Anterior cingulate cortex (tissue), 58 donors: ENCODE measurements at places on chromosomes 7 and 10.

DNA sequence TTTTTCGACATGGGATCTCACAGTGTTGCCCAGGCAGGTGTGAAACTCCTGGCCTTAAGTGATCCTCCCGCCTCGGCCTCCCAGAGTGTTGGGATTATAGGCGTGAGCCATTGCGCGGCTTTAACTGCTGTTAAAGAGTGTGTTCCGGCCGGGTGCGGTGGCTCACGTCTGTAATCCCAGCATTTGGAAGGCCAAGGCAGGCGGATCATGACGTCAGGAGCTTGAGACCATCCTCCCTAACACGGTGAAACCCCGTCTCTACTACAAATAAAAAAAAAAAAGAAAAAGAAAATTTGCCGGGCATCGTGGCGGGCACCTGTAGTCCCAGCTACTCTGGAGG is 1.1 kb downstream of the RABGEF1 start:
- DNase-seq, result no peak

GRCh38 chr7:23514755-23515154 is 17.0 kb downstream of the TRA2A start:
- no peak for DNase-seq

DNA sequence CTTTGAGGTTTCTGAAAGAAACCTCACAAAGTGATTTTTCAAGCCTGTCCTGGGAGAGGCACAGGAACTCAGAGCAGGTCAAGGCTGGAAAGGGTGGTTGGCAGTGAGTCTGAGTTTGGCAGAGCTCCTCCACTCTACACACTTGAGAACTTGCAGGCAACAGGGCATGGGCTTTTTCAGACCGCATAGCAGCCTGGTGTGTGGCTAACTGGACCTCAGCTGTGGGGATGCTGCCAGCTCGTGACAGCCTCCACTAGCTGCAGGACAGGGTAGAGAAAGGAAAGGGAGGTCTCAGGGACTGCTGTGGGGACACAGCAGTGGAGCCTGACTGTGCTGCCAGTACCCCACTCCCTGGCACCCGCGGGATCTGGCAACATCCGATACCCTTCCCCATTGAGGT is 2.6 kb downstream of the CDHR1 start:
- DNase-seq, result peak; percentile 30

GRCh38 chr7:157573244-157573643 is 236.4 kb downstream of the DNAJB6 start:
- no peak for DNase-seq

- DNase-seq, result no peak
Measured at GRCh38 chr10:112213836-112214235, 30.3 kb upstream of the GPAM start.

DNA sequence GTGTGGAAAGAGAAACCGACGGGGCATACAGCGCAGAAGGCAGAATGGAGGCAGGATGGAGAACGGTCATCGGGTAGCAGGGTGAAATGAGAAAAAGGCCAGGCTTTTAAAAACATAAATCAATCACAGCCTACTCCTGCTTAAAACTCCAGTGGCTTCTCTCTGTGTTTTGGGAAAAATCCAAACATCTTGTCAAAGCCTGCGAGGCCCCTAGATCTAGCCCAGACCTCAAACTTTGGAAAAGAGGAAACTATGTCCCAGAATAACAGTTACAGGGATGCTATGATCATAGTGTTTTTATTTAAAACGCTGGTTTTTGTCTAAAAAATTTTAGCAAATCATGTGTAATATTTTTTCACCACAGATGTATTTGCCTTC is 41.1 kb downstream of the PPP1R3C start:
- DNase-seq, result no peak

GRCh38 chr7:6385110-6385781 is 62.5 kb downstream of the DAGLB start:
- DNase-seq, result no peak

DNA sequence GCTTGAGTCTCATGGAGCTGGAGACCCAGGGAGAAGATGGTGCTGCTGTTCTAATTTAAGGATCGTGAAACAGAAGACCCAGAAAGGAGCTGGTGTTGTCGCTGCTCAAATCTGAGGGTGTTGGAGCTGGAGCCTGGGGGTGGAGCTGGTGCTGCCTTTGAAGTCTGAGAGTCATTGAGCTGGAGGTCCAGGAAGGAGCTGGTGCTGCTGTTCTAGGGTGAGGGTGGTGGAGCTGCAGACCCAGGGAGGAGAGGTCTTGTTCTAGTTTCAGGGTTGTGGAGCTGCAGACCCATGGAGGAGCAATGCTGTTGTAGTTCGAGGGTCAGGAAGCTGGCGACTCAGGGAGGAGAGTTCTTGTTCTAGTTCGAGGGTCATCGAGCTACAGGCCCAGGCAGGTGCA is 84.1 kb upstream of the ZNF479 start:
- DNase-seq, result no peak

- no peak for DNase-seq
Measured at GRCh38 chr7:43590862-43591557, 8.1 kb downstream of the STK17A start.

DNA sequence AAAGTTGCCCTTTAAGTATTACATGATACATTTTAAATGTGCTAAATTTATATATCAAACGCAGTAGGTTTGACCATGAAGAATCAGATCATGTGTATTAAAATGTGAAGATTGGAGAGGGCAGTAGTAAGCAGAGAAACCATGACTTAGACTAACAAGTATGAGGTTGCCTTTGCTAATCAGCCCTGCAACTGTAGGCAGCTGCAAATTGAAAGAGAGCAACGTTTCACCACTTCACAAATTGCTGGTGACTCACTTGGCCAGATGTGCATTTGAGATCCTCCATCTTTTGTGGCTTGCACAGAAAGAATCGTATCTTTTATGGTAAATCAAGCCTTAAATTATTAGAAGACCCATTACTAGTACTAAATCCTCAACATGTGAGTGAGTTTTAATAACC is 10.1 kb upstream of the SEMA3A start:
- no peak for DNase-seq

DNA sequence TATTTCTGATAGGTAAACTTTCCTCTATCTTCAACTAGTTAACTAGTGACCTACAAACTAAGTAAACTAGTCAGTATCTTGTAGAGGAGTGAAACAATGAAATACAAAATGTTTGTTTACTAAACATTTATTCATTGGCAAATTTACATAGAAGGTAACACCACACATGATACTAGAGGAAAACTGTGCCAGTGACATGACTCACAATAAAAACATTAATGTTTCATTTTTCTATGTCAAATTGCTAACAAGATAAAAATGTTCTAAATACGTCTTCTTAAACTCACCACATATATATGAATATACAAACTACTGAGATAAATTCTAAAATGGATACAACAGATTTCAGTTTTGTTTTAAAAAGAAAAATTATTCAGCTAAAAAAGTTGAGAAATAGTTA is 471.3 kb downstream of the PARD3 start:
- no peak for DNase-seq

DNA sequence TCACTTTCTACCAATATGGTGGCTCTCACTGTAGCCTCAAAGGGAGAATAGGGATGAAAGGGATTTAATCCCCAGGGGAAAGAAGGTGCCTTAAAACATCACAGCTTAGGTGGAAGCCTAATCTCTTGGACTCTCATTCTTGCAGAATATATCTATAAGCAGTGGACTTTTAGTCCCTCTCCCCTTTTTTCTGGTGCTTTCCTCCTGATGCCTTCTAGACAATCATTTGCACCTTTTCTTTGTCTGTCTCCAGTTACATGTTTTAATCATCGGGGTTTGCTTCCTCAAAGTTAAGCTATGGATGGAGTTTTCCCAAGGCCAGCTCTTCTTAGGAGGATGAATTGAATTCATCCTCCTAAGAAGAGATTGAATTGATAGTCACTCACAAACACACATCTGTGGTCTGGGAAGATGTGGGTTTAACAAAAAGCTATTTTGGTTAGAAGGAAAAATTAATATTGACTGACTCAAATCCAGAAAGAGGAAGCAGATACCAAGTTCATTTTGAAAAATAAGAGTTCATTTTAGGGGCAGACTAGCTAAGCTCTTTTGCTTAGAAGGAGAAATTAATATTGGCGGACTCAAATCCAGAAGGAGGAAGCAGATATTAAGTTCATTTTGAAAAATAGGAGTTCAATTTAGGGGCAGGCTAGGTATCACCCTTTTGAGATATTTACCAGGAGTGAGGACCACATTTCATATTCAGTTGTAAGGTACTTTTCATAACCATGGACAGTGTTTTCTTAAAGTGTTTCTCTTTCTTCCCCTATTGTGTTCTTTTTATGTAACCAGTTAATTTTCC is 35.2 kb upstream of the PLEKHS1 start:
- DNase-seq, result no peak

GRCh38 chr7:103343758-103344452 is 662 bp downstream of the DNAJC2 start:
- DNase-seq, result no peak

- no peak for DNase-seq
Measured at GRCh38 chr10:130929422-130930325, 381.8 kb downstream of the TCERG1L start.

- DNase-seq, result no peak
Measured at GRCh38 chr7:135661311-135662122, 797 bp upstream of the STMP1 start.

DNA sequence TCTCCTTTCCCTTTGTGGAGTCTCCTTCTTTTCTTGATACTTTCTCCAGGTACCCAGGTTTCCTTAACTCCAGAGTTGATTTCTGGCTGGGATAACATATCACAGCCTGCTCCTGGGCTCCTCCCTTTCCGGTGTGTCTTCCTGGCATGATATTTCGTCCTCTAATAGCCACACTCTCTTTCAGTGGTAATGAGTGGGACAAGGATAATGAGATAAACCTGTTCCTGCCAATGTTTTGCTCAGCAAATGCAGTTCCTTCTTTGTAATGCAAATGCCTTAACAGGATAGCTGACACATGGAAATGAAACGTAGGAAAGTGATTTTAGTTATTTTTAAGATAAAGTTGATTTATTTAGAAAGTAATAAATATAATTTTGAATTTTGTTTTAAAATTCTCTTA is 168.6 kb downstream of the NRP1 start:
- no peak for DNase-seq

DNA sequence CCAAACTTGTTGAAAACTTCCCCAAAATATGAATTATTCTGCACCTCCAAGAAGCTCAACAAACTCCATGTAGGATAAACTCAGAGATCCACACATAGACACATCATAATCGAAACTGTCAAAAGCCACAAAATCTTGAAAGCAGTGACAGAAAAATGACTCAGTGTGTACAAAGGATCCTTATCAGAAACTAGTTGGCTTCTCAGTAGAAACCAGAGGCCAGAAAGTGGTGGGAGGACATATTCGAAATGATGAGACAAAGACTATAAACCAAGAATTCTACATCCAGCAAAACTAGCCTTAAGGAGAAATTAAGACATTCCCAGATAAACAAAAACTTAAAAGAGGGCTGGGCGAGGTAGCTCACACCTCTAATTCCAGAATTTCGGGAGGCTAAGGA is 38.5 kb downstream of the MCMBP start:
- no peak for DNase-seq

GRCh38 chr10:80356989-80357850 is 639 bp downstream of the DYDC2 start:
- DNase-seq, result no peak

DNA sequence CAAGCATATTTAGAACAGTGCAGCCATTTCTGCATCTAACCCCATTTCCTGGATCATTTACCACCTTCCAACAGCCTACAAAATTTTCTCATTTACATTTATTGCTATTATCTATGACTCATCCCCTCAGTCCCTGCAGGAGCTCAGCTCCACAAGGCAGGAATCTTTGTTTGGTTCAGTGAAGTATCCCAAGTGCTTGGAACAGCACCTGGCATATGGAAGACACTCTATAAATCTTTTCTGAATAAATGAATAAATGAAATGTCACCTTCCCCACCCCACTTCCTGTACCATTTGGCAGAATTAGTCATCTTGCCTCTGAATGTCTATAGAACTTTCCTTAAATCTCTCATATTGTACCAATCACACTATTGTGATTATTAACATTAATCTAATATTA is 110.7 kb downstream of the HIP1 start:
- DNase-seq, result no peak

DNA sequence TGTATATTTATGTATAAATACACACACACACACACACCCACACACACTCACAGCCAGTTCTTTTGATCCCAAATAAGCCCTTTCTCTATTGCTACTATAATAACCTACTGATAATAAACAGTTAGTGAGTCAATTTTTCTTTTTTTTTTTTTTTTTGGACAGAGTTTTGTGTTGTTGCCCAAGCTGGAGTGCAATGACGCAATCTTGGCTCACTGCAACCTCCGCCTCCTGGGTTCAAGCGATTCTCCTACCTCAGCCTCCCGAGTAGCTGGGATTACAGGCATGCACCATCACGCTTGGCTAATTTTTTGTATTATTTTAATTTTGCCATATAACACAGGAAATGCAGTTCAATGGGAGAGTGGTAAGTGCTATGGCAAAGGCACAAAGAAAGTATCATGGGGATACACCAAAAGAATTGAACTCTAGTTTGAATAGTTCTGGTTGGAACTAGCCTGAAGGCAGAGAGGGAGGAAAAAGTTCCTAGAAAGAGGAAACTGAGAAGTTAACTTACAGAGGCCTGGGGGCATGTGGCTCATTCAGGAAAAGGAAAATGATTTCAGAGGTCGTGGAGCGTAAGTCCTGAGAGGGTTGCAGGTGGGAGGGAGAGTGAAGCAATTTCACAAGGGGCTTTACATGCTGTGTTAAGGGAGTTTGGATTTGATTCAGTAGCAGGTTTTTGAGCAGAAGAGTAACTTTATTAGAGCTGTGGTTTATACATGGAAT is 44.4 kb upstream of the JCAD start:
- no peak for DNase-seq

DNA sequence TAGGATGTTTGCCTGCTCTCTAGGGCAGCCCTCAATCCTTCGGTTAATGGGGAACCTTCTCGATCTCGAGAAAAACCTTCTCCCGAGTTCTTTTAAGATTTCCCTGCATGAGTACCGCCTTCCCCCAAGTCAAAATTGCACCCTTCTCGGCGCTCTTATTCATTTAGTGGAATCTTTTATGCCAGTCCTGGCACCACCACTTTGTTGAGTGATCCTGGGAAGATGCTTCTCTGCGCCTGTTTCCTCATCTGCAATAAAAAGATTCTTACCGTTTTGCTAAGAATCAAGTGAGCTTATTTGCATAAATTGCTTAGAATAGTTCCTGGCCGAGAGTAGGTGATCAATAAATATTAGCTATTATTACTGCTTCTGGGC is 697 bp downstream of the ARPC1A start:
- DNase-seq, result no peak

GRCh38 chr7:20698469-20698868 is 83.0 kb downstream of the ABCB5 start:
- DNase-seq, result no peak

DNA sequence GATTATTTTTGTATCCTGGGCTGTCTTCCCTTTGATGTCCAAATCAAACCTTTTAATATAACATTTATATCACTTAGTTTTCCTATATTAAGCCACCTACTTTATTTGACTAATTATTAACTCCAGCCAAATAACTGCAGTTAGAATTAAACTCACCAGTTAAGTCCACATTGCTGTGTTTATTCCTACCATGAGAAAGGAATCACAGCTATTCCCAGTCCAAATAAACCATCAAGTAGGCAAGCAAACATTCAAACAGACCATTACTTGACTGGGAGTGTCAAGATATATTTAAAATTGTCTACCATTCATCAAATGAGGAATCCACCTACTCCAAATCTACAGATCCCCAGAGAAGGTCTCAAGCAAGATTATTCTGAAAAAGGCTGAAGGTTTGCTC is 22.4 kb downstream of the PDE1C start:
- DNase-seq, result no peak
